ENCODE measurements at places on chromosomes 2 and 18.

DNA sequence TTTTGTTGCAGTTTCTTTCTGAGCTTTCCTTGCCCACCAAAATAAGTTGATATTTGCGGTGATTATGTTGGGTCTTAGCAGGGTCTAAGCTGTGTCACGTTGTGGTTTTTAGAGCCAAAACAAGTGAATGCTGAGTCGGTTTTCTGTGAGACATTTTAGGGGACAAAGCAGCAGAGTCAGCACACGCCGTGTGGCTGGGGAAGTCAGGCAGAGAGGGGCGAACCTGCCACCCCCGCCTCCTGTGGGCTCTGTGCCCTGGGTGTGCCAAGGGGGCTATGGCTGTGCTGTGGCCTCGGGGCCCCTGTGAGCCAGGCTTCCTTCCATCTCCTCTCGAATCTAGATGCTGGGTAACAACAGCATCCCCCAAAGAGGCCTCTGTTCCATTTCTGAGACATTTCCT lies 30.8 kb upstream of the TMEM87B start:
- DNase-seq = no peak

GRCh38 chr2:57204364-57204763 lies 842.2 kb upstream of the VRK2 start:
- no peak for DNase-seq

DNA sequence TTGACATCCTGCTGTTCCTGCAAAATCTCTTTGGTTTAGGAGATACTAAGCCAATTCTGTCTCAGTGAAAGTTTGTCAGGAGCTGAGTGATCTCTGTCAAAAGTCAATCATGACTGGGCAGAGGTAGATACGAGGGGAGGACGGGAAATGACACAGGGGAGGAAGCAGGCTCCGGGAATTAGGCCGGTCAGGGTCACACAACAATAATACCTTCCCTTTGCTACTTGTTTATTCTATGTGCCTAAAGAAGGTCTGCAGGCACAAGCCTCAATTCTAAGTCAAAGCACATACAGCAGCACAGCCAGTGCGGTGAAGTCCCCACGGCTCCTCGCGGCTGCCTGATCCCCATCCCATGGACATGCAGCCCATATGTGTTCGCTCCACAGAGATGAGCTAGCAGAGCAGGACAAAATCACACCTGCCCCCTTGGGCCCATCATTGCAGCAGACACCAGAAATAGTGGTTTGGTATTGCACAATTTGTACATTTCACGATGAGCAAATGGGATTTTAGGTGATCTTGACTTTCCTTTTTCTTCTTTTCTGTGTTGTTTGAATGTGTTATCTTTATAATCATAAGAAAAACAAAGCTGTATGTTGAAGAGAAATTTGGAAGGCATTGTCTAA lies 141.4 kb downstream of the VAPA start:
- peak; percentile 48 for DNase-seq

GRCh38 chr2:37563375-37564015 lies 107.9 kb downstream of the CDC42EP3 start:
- DNase-seq = peak; percentile 16

- no peak for DNase-seq
Measured at GRCh38 chr2:236061497-236061896, 106.7 kb downstream of the GBX2 start.

- DNase-seq = no peak
Measured at GRCh38 chr2:231662811-231663457, 45.4 kb upstream of the PTMA start.

DNA sequence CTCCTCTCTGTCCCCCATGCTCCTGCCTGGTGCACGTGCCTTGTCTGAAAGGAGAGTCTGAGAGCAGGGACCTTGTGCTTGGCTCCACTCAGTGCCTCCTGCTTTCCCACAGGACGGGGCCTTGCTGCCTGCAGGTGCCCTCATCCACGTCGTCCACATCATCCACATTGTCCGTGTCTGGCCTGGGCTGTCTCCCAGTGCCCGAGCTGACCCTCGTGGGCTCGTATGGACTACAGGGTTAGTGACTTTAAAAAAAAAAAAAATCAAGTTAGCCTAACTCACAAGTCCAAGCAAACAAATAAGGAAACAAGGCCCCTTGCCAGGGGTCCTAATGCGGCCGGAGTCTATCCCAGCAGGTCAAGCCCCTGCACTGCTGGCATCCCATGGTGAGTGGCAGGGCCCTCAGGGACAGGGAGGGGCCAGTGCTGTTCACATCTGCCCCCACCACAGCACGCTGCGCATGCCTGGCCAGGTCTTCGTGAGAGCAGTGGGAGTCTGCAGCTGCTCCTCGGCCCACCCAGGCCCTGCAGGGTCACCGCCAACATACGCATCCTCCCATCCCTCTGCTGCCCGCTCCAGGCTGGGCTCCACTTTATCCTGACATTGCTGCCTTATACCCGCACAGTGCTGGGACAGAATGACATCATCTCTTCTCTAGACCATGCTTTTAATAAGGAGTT lies 232.6 kb downstream of the NDUFA10 start:
- DNase-seq = peak; percentile 38

DNA sequence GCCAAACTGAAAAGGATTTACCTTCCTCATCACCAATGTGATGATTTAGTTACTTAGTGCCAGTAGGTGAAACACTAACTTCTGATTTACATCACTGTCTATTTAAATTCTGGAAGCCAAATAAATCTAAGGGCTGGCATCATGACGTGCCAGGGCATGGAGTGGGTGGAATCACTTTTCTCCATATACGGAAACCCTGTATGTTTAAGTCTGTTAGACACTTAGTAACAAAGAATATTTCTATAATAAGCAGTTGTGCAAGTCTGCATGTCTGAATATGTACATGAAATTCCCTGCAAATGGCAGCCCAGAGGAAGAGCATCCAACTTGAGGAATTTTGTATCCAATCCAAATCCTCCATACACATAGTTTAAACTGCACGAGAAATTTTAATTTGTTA lies 243.1 kb upstream of the SMAD7 start:
- DNase-seq = peak; percentile 20

- no peak for DNase-seq
Measured at GRCh38 chr18:79371561-79372121, 24.1 kb upstream of the NFATC1 start.

GRCh38 chr2:217843324-217843723 lies 159.5 kb downstream of the TNS1 start:
- DNase-seq = no peak

GRCh38 chr18:47847635-47848034 lies 82.8 kb downstream of the SMAD2 start:
- no peak for DNase-seq

- no peak for DNase-seq
Measured at GRCh38 chr18:36831139-36831538, 2.2 kb downstream of the KIAA1328 start.

DNA sequence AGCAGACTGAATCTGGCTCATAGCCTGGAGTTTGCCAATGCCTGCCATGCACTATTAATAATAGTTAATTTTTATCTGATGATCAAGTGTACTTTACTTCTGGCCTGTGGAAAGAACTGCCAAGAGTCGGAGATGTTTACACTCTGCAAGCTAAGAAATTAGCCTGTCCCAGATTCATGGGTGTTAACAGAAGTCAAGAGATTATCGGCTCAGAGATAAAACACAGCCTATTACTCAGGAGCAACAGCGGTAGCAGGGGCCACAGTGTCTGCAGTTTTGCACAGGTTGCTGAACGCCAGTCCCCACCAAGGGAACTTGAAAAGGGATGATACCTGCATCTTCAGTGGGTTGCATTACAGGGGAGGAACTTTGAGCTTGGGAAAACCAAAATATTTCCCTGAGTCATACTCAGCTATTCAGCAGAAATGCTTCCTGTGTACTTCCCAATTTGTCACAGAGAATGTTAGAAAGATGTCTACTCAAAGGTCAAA lies 4.3 kb upstream of the ADI1 start:
- DNase-seq = no peak

- no peak for DNase-seq
Measured at GRCh38 chr18:38576916-38577315, 1011.3 kb upstream of the CELF4 start.

DNA sequence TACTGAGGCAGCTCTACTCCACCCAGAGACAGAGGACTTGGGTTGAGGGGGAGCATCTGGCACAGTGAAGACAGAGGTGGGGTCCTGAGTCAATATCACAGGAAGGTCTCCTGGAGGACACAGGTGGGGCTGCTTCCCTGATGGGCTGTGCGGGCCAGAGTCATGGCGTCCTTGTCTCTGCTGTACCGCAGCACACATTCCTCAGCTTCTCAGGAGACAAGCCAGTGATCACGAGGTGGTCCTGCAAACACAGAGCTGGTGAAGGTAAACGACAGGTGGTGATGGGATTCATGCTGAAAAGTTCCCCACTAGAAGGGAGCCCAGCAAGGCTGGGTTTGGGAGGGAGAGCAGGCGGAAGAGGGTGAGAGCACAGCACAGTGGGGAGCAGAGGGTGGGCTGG lies 9.7 kb downstream of the TCF23 start:
- DNase-seq = no peak

GRCh38 chr2:37306024-37306423 lies 18.6 kb downstream of the PRKD3 start:
- peak; percentile 25 for DNase-seq

DNA sequence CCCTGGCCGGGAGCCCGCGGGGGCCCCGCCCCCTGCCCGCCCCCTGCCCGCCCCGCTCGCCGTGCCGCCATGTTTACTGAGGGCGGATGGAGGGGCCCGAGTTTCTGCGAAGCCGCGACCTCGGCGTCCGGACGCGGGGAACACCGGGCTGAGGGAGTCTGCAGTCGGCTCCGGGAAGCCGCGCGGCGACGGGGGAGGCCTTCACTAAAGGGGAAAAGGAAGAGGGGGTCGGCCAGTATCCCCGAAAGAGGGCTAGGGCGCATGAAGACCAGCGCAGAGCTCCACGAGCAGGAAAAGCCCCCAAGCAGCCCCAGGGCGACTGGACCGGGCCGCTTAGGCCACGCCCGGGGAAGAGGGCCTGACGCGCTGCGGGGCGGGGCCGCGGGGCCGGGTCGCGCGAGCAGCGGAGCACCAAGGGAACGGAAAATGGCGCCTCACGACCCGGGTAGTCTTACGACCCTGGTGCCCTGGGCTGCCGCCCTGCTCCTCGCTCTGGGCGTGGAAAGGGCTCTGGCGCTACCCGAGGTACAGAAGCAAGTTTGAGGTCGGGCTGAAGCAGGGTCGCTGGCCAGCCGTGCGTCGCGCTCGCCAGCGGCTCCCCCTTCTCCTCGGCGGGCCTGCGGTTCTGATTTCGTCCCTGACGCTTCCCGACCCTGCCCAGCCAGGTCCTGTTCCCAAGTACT lies at the start of the genes ATRAID and SLC5A6:
TSS of gene ATRAID (plus strand) at position 99 of the 683 bp plus-strand sequence. CDS start at position 427, 328 bp downstream.
TSS of gene SLC5A6 (minus strand) at position 326 of the 683 bp plus-strand sequence. CDS start 4,618 bp downstream, outside the sequence.
- DNase-seq = peak; percentile 95

DNA sequence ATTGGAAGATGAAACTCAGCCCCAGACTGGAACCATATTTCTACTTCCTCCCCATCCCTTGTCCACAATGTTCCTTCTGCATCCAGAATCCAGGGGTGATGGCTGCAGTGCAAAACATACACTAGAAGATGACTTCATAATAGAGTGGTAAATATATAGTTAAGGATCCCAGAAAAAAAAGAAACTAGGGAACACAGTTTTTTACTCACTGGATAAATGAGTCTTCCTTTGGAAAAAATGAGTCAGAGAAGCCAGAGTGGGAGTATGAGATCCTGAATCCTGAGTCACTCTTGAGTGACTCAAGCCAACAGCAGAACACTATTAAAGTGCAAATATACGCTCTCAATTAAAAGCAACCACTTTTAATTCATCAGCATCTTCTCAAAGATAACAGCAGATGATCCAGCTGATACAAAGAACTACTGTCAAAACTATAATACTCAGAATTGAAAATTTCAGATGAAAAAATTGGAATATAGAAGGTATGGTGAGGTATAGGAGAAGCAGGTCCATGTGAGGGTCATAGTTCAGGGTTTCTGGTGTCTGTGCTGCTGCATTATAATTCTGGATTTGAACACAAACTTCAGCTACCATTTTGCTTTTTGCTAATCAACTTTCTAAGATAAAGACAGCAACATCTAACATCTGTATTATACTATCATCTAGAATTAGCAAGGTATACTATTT lies 987.2 kb upstream of the CDH2 start:
- no peak for DNase-seq
